ENCODE measurements at places on chromosomes 3 and 15. TPM values are rescaled to one million over a fixed set of nuclear protein-coding genes. Genes with fewer than 3 reads are reported as not detected.

DNA sequence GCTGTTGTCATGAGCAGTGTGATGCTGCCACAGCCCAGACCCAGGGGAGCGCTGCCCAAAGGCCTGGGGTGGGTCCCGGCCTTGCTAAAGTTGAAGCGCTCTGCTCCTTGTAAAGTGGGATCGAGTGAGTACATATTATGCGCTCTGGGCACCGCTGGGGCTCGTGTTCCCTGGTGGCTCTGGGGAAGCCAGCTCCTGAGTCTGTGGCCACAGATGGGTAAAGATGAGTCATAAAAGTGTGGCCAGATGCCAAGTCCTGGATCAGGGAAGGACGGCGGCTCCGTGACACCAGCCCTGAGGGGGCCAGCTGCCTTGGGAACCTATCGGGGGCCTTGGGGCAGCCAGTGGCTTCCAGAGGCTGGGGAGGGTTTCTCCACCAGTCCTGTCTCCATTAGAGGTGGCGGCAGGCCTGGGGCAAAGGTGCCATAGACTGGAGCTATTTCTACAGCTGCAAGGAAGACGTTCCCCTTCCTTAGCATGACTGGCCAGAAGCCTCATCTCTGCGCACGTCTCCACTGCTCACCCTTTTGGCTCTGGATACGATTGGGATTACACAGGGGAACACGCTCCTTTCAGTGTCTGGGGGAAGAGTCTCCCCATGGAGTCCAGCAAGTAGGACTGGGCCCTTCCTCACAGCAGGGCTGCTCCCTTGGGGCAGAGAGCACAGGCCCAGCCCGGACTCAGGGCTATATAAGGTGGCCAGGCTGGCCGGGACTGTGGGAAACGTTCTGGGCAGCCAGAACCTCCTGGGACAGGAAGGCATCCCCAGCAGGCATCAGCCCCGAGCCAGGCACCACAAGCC lies 1.2 kb upstream of the ITIH4 start:
- H3K27ac ChIP-seq = no peak overlapping the region
- H3K4me1 ChIP-seq = no peaks in the 10 kb centered on the region
- no peaks in the 10 kb centered on the region for H3K27me3 ChIP-seq

DNA sequence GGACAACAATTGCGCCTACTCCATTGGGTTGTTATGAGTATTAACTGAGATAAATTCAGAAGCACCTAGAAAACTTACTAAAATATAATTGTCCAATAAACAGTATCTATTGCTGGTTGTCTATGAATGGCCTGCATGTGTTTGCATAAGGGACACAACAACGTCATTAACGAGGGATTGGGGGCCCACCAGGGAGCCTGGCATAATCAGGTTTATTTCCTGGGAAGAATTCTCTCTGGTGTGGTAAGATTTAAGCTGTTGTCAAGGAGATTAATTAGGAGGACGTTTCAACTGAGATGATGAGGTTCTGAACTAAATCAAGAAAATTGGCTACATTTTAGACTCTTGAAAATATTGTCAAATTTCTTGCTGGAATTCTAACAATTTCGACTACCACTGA lies 176.1 kb upstream of the CDIN1 start:
- H3K4me1 ChIP-seq = no peaks in the 10 kb centered on the region
- no peak overlapping the region for H3K4me3 ChIP-seq
- no peak for DNase-seq

DNA sequence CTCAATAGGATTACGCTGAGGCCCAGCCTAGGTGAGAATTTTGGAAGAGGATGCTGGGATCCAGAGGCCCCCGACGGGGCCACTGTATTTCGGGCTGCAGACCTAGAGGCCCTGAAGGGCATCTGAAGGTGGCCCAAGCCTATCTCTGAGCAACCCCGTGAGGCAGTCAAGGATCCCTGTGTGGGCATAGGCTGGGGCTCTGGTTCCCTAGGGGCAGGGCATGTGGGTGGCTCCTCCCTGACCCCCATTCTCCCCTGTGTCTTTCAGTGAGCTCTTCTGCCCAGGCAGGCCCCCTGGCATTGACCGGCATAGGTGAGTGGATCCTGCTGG lies 216.0 kb downstream of the SNRPN start:
- no peak overlapping the region for H3K27ac ChIP-seq
- no peak overlapping the region for H3K4me3 ChIP-seq
- no peak for DNase-seq
- H3K36me3 ChIP-seq = no peaks in the 10 kb centered on the region

DNA sequence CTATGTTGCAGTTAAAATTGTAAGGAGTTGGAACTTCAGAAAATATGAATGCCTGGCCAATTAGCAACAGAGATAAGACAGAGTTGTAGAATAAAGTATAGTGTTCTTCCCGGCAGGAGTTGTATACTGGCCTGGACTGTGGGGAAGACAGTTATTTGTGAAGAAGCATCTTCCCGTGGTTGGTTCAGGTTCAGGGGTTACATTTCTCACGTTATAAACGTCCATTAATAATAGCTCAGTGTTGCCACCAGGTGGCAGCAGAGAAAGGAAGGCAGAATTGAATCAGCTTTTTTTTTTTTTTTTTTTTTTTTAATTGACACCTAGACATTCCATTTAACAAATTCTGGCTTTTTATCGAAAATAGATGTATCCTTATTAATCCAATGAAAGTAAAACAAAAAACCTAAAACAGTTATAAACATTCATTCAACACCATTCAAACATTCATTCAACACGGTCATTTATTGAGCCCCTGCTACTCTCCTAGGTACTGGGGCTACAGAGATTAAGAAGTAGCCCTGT lies 66.4 kb upstream of the NR2E3 start:
- no peaks in the 10 kb centered on the region for H3K4me1 ChIP-seq
- no peak overlapping the region for H3K4me3 ChIP-seq
- DNase-seq = no peak
- no peaks in the 10 kb centered on the region for H3K36me3 ChIP-seq
- H3K27me3 ChIP-seq = no peaks in the 10 kb centered on the region

The GPR15 gene
- 0.98 TPM for total RNA-seq

The GPR62 gene
- not detected for total RNA-seq

The PLCB2 gene
- total RNA-seq = 31.2 TPM

Data from upper lobe of left lung (tissue), 6 donors.